ENCODE measurements at places on chromosomes 5 and 9.
A peak's percentile ranks its signal among the peaks of the same experiment; 100 is the strongest.

- DNase-seq: no peak
Measured at GRCh38 chr5:130966990-130967525, 198.0 kb downstream of the HINT1 start.

- DNase-seq: no peak
Measured at GRCh38 chr9:111179577-111179976, 141.3 kb upstream of the LPAR1 start.

- no peak for DNase-seq
Measured at GRCh38 chr5:40678026-40678425, 1.7 kb upstream of the PTGER4 start.

DNA sequence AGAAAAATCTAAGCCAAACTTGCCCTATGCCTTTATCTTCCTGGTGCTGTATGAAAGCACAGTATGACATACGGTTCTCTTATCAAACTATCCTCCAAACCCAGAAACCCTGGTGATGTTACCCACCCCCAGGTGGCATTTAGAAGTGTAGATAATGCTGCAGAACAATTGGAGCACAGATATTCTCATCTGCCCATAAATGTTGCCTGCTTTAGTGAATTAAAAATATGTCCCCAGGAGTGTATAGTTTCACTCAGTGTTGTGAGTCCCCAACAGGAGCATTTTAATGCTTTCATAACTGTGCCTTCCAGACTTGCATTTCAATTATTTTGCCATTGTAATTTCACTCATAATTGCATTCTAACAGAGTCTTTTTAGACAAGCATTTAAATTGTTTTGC is 50.8 kb downstream of the SV2C start:
- DNase-seq: no peak

DNA sequence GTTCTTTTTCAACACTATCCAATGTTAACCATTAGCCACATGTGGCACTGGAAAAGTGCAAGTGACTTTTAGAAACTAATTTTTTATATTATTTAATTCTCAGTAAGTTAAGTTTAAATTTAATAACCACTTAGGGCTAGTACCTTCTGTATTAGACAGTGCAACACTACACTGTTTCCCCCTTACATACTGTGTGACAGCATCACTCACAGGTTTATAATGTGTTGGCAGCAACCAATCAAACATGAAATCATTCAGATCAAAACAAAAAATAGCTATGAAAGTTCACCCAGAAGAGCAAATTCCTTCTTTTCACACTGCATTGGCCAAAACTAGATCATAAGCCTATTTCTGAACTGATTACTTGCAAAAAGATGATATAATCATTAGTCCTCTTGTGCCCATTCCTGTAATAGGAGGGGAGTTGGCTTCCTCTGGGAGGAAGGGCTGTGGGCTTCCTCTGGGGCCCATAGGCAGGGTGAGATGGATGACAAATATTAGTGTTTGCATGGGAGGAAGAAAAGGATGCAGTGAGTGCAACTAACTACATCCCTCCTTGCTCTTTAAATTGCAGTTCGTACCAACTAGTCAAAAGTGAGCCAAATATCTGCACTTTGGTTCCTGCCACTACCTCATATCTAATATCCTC is 708.1 kb upstream of the RGMB start:
- DNase-seq: no peak

- DNase-seq: no peak
Measured at GRCh38 chr5:81402192-81402930, 8.4 kb upstream of the ACOT12 start.

- no peak for DNase-seq
Measured at GRCh38 chr5:102863764-102864560, 108.9 kb downstream of the PAM start.

DNA sequence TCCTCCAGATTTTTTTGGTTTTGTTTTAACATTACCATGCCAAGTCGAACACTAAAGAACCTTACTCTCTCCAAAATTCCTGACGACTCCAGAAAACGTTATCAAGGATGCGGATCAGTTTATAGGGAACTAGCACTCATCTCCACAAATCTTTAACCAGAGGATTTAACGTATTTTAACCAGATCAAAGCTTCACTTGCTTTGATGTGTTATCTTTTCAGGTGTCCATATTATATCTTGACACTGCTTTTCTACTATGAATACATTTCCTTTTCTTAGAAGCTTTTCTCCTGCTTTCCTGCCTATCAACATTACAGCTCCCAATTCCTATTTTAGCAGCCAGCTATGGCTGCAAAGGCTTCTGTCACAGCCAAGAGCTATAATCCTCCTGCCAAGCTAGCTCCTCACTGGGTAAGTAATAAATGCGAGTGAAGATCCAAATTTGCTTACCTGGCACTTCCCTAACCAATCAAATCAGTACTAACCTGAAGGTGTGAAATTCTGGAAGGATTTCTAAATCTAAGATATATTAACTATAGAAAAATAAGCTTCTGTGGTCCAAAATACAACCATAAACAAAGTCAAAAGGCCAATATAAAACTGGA is 60.2 kb downstream of the CDC14B start:
- DNase-seq: no peak

DNA sequence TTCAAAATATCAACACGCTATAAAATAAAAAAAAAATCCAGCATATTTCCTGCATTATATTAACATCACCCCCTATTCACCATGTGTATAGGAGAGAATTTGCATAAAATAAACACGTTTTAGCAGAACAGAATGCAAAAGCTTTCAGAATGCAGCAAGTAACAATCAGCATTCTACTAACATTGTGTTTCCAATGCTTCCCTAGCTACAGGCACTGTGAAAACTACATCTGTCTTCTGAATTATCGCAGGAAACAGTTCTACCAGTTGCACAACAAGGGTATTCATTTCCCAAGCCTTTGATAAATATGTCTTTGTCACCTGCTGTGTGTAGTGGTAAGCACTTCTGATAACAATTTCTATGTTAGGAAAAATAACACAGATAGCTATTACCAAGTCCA is 1015.8 kb downstream of the CDH18 start:
- no peak for DNase-seq

- DNase-seq: no peak
Measured at GRCh38 chr9:35490910-35491465, 1.1 kb downstream of the RUSC2 start.

DNA sequence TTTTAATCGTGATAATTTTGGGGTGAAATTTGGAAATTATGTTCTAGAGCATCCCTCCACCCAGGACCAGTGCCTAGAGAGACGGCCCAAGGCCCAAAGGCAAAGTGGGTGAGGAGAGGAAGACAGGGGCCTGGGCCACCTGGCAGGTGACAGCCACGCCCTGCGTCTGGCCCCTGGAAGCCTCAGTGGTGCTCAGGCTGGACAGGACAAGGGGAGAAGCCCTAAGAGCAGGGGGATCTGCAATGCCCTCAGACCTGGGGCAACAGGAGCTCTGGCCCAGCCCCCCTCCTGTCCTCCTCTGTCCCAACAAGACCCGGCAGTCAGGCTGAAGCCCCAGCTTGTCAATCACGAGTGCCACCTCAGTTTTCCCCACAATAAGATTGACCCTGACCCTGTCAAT is 134.8 kb downstream of the ADAMTS2 start:
- no peak for DNase-seq

GRCh38 chr9:21506626-21507482 is 24.7 kb upstream of the IFNE start:
- no peak for DNase-seq

GRCh38 chr9:92882276-92882675 is 4.4 kb upstream of the ZNF484 start:
- DNase-seq: no peak

DNA sequence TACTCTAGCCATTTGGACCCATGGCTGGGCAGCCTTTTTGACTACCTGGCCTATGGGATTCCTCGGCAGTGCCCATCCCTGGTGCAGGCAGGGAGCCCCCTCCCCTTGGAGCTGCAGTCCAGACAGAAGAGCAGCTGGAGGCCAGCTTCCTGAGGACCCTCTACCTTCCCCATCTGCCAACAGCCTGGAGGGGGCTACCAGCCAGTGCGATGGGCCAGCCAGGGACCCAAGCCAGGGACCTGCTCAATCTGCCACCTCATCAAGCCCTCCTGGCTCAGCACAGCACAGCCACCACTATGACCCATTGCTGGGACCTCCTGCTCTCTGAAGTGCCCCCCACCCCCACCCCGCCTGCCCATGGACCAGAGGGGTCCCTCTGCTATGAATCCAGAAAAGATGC is 22.6 kb upstream of the TDRD7 start:
- DNase-seq: no peak

- no peak for DNase-seq
Measured at GRCh38 chr9:85599540-85600105, 142.1 kb downstream of the AGTPBP1 start.

- DNase-seq: no peak
Measured at GRCh38 chr9:16413509-16414016, 456.9 kb downstream of the BNC2 start.

- no peak for DNase-seq
Measured at GRCh38 chr5:165321912-165322311, 1816.5 kb downstream of the MAT2B start.

DNA sequence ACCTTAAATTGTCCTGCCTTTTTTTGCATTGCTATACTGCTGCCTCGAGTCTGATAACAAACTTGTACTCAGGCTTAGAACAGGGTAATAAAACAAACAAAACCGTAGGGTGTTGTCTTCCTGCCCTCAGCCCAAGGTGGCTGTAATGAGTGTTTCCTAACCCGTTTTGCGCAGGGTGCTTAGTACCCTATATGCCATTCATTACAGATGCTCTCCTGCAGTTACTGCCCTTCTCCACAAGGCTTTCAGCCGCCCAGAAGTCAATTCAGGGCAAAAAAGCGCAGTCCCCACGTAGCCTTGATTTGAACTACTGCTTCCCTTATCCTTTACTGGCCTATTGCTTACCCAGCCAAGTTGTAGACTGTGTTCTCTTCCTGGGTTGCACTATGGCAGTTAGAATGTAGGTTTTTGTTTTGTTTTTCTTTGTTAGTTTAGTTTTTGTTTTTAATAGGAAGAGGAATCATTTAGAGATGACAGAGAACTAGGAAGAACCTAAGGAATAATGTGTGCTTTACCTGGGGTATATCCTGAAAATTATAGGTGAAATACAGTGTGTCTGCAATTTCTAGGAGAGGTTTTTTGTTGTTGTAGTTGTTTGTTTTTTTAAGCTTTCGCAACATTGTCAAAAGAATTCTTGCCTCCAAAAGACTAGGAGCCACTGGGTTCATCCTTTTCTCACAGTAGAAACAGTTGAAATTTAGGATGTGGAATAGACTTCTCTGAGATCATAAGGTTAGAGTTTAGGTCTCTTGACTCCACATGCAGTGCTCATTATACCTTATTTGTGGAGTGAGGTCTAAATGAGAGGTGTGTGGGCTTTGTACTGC is 1.3 kb downstream of the HMGXB3 start:
- DNase-seq: peak; percentile 21

GRCh38 chr9:121751686-121752445 is 100.4 kb downstream of the DAB2IP start:
- DNase-seq: no peak

GRCh38 chr5:32304622-32305021 is 8.1 kb downstream of the MTMR12 start:
- DNase-seq: no peak

- DNase-seq: no peak
Measured at GRCh38 chr5:137342764-137343163, 156.4 kb downstream of the SPOCK1 start.

GRCh38 chr5:169796731-169797130 is 159.7 kb downstream of the DOCK2 start:
- no peak for DNase-seq

DNA sequence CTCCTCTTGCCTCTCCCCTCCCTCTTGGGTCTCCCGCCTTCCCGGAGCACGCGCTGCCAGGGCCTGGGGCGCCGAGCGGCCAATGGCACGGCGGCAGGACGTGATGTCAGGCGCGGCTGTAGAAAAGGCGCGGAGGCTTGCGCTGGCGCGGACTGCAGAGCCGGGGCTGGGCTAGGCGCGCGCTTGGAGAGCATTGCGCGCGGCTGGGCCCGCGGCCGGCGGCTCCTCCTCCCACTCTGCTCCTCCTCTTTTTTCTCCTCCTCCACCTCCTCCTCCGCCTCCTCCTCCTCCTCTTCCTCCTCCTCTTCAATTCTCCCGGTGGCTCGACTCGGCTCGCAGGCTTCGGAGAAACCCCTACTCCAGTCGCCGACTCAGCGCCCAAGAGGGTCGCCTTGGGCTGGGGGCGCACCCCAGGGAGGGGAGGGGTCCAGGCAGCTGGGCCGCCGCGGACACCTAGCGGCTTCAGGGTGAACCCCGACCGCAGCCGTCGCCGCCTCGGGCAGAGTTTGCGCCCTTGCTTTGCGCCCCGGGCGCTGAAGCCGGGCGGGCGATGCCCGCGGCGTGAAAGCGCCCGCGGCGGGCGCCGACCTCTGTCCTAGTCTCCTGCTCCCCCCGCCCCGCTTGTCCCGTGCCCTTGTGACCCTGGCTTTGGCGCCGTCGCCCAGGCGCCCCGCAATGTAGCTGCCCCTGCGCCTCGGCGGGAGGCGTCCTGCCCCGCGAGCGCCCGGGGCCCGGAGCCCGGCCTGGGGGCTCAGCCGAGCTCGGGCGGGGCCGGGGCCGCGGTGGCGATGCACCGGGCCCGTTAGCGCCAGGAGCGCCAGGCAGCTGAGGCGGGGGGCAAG is at the start of gene LHX2:
TSS of gene LHX2 (plus strand) at position 309 of the 842 bp plus-strand sequence. CDS start 581 bp downstream, outside the sequence.
- DNase-seq: no peak

DNA sequence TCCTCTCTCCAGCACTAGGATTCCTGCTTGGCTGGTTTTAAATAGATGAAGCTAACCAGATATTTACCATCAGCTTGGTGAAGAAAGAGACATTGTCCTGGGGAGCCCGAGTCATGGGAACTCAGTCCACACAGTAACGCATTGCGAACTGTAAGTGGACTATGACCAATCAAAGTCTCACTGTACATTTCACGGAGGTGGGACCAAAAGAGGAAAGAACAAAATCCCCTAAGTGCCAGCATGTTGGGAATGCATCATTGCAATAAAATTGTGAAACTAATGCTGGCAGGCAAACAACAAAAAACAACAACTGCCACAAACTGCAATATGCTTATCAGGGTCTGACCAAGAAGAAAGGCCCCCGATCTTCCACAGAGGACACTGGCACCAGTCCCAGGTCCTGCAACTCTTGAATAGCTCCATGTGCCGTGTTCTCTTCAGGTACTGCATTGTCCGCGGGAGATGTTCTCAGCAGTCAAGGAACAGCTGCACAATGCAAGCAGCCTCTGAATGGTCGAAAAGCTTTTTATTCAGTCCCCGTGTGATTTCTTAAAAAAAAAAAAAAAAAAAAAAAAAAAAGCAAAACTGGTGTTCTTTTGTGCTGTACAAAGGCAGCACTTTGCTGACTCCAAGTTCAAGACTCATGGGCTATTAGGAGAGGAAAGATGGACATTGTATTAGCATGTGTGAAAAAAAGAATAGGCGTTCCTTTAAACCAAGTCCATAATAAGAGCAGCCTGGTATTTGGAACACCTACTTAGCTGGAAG is 38.1 kb downstream of the SEMA6A start:
- no peak for DNase-seq

GRCh38 chr5:17989036-17989435 is 354.8 kb downstream of the TAF11L14 start:
- DNase-seq: no peak

GRCh38 chr5:107302441-107302840 is 368.3 kb downstream of the EFNA5 start:
- no peak for DNase-seq
